Kidney (tissue), 22 donors: ENCODE measurements at places on chromosomes 3 and 15. TPM values are rescaled to one million over a fixed set of nuclear protein-coding genes. Genes with fewer than 3 reads are reported as not detected.

Gene PIERCE2
- total RNA-seq: 2.7 TPM

Gene ANKRD34C
- total RNA-seq: not detected

Gene C2CD4A
- 5.3 TPM for total RNA-seq

Gene UNC13C
- 0.19 TPM for total RNA-seq

Gene PDHB
- 71.7 TPM for total RNA-seq

Gene HTR3D
- not detected for total RNA-seq

Gene TGM5
- total RNA-seq: not detected

Gene TCF12
- 116 TPM for total RNA-seq

Gene CISH
- total RNA-seq: 30.8 TPM

Gene ADPGK
- 42.5 TPM for total RNA-seq

Gene RPL14
- 1,497 TPM for total RNA-seq

DNA sequence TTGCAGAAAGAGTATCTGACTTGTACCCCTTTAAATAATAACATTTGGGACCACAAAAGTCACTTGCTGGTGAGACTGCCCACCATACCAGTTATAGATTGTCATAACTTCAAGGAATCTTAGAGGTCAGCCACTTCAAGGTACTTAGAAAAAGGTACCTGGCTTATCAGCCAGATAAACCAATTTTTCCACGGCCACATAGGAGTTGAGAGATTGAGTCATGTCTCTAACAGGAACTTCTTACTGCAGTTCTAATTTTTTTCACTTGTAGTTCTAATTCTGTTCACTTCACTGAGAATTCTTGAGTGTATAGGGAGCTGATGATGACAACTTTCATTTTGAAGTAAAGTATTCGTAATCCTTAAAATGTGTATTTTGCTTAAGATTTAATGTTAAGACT, 317.1 kb upstream of the CBLB start:
- DNase-seq: no peak

GRCh38 chr3:193711964-193712598, 119.1 kb downstream of the OPA1 start:
- DNase-seq: no peak

DNA sequence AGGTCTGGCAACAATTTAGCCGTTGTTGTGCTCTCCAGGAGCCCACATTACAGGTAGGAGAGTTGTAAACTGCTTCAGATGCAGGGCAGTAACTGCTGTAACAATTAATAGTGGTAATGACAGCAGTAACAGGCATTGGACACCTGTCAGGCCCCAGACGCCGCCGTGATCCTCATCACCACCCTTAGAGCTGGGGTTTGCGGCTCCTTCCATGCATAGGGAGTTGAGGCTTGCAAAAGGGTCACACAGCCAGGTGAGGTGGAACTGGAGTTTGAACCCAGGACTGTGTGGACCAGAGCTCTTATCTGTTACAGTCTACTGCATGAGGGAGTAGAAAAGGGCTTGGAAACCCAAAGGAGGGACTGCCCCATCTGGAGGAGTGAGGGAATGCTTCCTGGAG, 26.8 kb upstream of the NR2C2 start:
- DNase-seq: no peak

DNA sequence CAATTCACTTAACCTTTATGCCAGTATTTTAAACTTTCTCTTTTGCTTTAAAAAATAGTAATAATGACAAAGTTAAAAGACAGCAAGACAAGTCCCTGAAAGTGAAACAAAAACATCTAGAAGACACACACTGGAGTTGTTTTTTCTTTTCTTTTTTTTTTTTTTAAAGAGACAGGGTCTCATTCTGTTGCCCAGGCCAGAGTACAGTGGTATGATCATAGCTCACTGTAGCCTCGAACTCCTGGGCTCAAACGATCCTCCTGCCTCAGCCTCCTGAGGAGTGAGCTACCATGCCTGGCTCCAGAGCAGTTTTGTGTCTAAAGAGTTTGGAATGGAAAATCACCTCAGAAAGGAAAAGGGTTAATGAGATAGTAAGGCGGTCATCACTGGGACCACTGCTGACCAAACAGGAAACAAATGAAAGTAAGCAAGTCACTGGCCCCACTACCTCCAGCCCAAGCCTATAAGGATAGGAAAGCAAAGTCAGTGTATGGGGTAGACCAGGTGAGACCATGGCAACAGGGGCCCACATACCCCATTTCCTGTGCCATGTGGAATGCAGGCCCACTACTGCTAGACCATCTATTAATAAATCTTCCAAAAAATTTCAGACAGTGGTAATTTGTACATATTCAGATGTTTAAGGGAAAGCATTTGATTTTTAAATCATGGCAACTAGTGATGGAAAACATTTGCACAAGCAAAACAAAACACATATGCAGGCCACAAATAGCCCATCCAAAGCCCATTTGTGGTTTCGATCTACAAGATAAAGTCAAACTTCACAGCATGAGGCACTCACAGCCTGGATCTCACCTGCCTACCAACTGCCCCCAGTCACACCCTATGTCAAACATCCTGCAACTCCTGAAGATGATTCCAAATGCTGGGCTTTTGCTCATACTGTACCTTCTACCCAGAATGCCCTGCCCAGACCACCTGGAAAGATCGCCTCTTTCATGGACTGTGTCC, 62.6 kb downstream of the OSBPL10 start:
- DNase-seq: no peak

DNA sequence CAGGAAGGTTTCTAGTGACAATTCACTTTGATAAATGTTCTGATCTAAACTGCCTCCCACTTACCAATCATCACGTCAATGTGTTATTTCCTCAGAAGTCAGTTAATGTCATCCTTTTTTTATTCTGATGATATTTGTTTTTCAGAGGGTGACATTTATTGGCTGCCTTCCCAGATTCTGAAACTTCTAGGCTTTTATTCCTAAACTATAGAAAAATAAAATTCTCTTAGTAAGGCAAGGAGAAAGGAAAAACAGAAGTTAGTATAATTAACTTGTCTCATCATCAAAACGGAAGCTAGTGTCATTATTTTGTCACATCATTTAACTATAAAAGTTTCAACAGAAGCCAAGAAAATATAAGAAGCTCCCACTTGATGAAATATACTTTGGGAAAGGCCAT, 100.0 kb upstream of the C3orf80 start:
- no peak for DNase-seq

DNA sequence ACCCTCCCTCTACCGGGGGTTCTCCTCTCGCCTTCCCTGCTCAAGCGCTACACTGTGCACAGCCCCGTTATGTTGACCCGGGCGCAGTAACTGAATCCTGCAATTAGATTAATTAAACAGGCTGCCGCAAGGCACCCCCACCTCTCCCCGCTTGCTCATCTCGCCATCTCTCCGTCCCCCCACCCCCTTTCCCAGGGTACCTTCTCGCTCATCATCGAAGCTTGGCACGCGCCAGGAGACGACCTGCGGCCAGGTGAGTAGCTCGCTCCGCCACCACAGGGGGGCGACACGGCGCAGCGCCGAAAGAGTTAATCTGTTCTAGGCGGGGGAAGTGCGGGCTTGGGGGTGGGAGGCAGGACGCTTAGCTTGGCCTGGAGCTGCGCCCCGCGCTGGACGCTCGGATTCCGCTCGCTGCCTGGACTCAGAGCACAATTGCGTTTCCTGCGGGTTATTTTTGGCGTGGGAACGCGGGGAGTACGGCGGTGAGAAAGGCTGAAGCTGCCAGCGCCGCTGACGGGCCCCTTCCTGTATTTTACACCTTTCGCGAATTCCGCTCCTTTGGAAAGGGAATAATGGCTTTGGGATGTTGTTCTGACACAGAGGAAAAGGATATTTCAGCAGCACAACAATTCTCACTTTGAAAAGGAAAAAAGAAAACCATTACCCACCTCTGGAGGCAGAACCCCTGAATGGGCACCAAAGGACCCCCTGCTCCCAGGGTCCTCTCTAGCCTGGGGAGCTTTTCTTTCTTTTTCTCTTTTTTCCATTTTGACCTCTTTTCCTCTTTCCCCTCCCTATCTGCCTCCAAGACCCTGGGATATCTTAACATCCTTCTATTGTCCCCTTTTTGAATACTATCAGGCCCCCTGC, 1.5 kb downstream of the DLL4 start:
- peak; percentile 84 for DNase-seq

- no peak for DNase-seq
Measured at GRCh38 chr3:69934398-69934797, 65.1 kb upstream of the SAMMSON start.

- DNase-seq: no peak
Measured at GRCh38 chr3:144708437-144708836, 736.8 kb downstream of the DIPK2A start.

DNA sequence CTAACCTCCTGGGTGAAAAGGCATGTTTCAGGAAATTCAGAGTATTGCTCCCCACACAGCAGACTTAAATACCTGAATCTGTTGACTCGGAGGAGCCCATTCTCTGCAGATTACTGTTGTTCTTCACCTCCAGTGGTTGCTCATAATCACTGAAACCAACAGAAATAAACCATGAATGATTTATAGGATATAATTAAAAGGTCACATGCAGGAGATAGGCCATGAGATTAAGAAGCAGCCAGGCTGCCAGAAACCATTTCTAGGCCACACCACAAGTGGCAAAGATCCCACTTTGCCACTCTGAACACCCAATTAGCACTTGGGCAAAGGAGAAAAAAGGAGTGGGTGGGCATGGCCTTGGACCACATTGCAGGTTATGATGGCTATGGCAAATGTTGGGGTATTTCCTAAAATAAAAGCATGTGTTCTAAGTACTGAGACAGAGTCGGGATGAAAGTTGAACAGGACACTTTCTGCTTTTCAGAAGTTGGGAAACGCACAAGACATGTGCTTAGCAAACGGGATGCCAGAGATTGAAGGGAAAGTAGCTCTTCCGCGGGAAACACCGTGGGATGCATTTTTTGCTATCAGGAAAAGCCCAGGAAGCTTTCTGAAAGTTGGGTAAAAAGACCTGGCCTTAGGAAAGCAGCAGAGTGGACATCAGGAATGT, 1.5 kb downstream of the CDC25A start:
- DNase-seq: no peak

DNA sequence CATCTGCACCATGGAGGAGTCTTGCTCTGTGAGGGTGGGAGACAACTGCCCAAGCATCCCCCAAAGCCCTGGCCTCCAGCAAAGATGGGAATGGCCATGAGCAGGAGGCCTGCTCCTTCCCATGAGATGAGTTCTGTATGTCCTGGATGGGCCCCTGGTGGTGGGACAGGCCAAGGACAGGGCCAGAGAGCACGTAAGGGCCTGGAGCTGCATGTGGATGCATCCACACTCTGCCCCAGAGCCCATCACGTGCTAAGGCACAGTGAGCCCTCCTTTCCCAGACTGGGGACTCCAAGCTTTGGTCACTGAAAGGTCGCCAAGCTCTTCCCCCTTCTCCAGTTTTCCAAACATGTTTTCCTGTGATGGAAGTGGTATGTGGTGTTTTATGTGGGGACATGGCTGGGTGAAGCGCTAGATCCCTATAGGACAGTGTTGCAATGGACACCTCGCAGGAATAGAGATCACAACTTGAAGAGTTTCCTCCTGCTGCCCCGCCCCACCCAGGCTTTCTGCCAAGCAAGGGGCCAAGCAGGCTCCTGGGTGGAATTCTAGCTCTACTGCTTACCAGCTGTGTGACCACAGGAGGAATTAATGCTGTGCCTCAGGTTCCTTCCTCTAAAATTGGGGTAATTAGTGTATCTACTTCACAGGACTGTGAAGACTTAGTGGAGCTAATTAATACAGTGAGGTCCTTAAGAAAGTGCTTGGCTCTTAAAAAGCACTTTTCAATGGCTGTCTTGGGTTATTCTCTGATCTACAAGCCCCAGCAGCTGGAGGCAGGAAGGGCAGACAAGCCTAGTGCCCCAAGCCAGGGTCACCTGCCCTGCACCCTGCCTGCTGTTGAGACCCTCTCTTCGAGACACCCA, 106.4 kb upstream of the RPL32 start:
- no peak for DNase-seq

DNA sequence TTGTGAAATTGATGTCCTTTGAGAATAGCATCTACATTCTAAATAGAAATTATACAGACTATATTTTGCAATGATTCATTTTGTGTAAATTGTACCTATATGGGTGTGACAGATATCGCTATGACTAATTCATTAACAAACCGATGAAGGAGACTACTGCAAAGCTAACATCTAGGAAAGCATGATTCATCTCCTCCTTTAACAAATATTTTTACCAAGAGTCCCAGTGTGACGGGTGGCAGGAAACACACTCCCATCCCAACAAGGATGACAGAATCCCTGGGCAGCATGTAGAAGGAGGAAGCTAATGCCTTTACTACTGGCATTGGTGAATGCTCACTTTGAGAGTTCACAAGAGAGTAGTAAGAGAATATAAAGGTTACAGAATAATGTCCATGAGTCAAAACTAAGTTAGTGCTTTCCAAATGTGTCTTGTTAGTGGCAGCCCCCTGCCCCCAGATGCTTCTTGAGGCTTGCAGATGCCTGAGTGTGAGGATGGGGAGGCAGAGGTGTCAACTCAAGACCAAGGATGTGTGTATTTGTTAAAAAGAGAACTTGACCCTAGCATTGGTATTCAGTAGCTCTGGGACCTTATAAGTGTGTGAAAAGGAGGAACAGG, 180.6 kb downstream of the FMN1 start:
- DNase-seq: no peak

GRCh38 chr3:105764378-105765307, 104.2 kb downstream of the CBLB start:
- DNase-seq: no peak

DNA sequence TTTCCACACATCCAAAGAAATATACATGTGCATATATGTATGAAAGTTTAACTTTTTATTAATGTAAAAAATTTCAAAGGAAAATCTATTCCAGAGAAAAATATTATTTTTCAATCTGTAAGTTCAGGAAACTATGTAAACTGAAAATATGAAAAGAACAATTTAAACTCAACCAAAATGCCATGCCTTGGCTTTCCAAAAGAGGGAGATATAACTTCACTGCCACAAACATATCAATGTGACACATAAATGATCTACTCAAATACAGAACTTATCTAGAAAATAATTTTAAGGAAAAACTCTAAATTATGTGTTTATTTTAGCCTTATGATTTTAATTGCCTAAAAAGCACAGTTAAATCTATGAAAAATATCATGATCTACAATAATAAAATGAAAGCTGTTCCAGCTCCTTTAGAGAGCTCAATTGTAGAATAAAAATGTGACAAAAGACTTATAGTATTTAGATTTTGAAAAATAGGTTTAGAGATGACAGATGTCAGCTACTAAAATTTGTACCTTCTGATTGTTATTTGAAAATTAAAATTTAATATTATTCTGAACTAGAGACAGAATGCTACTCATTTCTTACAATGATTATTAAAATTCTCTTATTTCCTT, 94.8 kb downstream of the GBE1 start:
- no peak for DNase-seq

- DNase-seq: no peak
Measured at GRCh38 chr3:178297740-178298139, 238.5 kb upstream of the KCNMB2 start.

- no peak for DNase-seq
Measured at GRCh38 chr3:64915778-64916177, 228.0 kb upstream of the ADAMTS9 start.

GRCh38 chr3:114466816-114467215, 173.0 kb downstream of the TIGIT start:
- DNase-seq: no peak
